Right ventricle myocardium superior (tissue), 1 donor: ENCODE measurements at places on chromosomes 2 and 18. TPM values are rescaled to one million over a fixed set of nuclear protein-coding genes. Genes with fewer than 3 reads are reported as not detected.

The PIKFYVE gene
- total RNA-seq = 13.2 TPM

The CAPN14 gene
- total RNA-seq = 0.32 TPM

- DNase-seq = no peak
Observed at GRCh38 chr2:18639756-18640453, 50.5 kb upstream of the NT5C1B start.

GRCh38 chr2:38477006-38477405 is 99.9 kb upstream of the ATL2 start:
- DNase-seq = no peak

DNA sequence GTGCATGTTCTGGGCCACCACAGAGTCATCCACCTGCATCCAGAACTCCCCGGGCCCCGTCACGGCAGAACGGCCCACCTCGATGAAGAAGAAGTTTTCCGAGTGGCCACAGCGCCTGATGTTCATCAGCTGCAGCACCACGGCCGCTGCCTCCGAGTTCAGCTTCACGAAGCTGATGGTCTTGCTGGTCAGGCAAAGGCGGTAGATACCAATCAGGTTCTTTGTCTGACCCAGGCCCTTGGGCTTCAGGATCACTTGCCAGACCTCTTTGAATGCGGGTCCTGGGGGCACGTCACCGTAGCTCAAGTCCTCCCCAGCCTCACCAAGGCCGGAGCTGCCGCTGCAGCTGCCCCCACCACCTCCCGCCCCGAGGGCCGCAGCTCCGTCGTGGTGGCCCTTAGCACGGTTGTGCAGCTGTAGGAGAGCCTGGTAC is 1.6 kb downstream of the IRS1 start:
- DNase-seq = peak; percentile 40

- no peak for DNase-seq
Observed at GRCh38 chr2:169302364-169302763, 60.0 kb downstream of the LRP2 start.

DNA sequence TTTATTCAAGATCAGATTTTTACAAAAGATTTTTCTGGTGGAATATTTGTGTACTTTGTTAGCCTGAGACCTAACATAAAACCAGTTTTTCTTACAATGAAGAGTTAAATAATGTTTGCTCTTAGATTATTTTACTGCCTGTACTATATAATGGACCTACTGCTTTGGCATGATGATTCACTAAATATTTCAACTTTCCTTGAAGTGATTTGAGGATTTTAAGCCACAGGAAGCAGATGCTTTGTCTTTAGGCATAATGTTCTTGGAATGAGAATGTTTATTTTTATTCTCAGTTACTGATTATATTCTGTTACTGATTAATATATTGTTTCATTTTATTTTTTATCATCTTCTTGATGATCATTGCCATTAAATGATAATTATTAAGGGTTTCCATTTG is 175.3 kb upstream of the LRP1B start:
- no peak for DNase-seq

GRCh38 chr18:31819925-31820229 is 59.2 kb upstream of the SLC25A52 start:
- DNase-seq = no peak

GRCh38 chr2:60526623-60527022 is 26.8 kb downstream of the BCL11A start:
- no peak for DNase-seq

GRCh38 chr18:57447154-57447621 is 12.0 kb downstream of the ONECUT2 start:
- DNase-seq = no peak

DNA sequence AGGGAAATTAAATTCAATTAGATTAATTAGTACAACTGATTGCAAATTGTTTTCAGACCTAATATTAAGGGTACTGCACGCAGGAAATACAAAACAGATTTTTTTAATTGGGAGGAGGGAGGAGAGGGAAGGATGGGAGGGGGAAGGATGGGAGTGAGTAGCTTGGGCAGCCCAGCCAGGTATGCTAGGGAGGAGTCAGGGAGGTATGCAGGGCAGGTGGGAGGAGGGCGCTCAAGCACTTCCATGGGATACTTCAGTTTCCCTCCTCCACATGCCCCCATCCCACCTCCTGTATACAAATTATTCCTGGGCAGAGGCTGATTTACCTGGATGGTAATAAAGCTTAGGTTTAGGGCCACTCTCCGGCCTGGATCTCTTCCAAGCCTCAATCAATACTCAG is 76.6 kb upstream of the CAPN13 start:
- no peak for DNase-seq
